Testis (tissue), 5 donors: ENCODE measurements at places on chromosomes 6 and 20. TPM values are rescaled to one million over a fixed set of nuclear protein-coding genes. Genes with fewer than 3 reads are reported as not detected.

Gene MAPK13
- 109 TPM for polyA plus RNA-seq

- H3K36me3 ChIP-seq = no peaks in the 10 kb centered on the region
- no peak for DNase-seq
- no peaks in the 10 kb centered on the region for H3K27me3 ChIP-seq
Measured at GRCh38 chr6:34304164-34304563, 55.4 kb upstream of the SMIM29 start.

DNA sequence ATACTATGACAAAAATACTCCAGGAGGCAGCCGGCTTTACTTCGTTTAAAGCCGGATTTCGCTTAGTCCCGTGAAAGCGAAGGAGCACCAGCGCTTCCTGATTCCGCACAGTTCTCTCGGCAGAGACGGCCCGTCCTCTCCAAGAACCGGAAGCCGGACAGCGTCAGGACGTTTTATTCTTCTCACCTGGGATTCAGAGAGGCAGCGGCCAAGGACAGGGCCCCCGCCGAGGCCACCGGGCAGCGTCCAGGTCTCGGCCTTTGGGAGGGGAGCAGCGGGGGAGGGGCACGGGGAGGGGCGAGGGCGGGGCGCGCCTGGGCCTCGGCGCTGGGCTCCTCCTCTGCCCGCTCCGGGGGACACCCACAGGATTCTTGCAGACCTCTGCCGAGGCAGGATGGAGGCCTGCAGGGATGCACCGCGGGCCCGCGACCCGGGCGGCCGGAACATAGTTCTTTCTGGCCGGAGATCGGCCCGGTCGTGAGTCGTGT lies 2.8 kb upstream of the DIDO1 start:
- no peaks in the 10 kb centered on the region for H3K36me3 ChIP-seq
- no peaks in the 10 kb centered on the region for H3K27me3 ChIP-seq
- H3K4me1 ChIP-seq = peaks cover 38% of the 10 kb centered on the region
- peak; percentile 82 for DNase-seq
- peak overlapping the region; percentile 64 for H3K4me3 ChIP-seq

- H3K27ac ChIP-seq = no peak overlapping the region
- H3K36me3 ChIP-seq = no peaks in the 10 kb centered on the region
- no peak for DNase-seq
- H3K4me3 ChIP-seq = no peak overlapping the region
- H3K4me1 ChIP-seq = no peaks in the 10 kb centered on the region
Measured at GRCh38 chr20:25464501-25465242, 57.2 kb downstream of the GINS1 start.

DNA sequence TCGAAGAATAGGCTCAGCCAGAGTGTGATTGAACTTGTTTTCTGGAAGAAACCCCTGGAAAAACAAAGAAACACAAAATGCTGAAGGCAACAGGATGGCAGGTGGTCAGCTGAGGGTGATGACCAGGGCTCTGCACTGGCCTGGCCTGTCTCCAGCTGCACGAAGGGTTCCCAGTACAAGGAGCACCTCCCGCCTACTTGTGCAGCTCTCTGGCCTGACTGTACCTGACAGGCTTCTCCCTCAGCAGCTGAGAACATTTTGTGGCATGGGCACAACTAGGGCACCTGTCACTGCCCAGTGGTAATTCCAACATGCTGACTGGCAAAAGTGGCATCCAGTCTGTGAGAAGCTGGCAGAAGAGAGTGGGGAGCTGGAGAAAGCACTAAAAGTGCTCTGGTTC lies 38.8 kb upstream of the EMILIN3 start:
- H3K27ac ChIP-seq = no peak overlapping the region
- DNase-seq = no peak
- no peaks in the 10 kb centered on the region for H3K27me3 ChIP-seq
- no peaks in the 10 kb centered on the region for H3K36me3 ChIP-seq
- no peak overlapping the region for H3K4me3 ChIP-seq
- peaks cover 17% of the 10 kb centered on the region for H3K4me1 ChIP-seq

DNA sequence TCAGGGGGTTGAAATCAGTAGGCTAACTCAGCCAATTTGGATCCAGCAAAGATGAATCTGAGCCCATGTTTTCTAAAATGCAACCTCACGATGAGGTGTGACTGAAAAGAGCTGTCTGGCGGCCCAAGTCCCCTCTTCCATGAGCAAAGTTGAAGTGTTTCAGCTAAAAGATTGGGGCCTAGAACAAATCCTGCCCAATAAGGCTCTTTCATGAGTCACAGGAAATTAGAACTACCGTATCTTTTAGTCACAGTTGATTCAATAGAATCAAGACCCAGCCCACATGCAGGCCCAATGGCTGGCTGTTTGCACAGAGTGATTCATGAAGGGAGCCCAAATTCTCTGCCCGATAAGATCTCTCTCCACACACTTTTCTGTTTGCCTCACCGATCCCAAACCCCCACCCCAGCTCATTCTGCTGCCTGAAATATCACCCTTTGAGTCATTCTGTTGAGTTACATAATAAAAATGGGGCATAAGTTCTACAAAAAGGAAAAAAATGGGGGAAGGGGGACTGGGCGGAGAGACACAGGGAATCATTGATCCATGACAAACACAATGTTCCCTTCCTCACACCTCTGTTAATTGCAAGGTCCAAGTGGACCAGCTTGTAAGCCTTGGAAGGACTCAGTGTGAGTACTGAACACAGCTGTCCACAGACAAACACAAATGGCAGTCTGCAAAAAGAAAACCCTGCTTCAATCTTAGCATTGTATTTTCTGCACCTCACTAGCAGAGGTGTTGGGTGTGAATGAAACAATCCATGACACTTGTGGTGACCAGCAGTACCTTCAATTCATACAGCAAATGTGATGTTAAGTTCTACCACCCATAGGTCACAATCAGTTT lies 13.8 kb downstream of the FOXQ1 start:
- H3K36me3 ChIP-seq = no peaks in the 10 kb centered on the region
- no peaks in the 10 kb centered on the region for H3K4me1 ChIP-seq
- DNase-seq = no peak
- no peaks in the 10 kb centered on the region for H3K27me3 ChIP-seq
- no peak overlapping the region for H3K27ac ChIP-seq

- no peak overlapping the region for H3K4me3 ChIP-seq
- no peak for DNase-seq
- H3K27me3 ChIP-seq = no peaks in the 10 kb centered on the region
- no peak overlapping the region for H3K27ac ChIP-seq
- no peaks in the 10 kb centered on the region for H3K4me1 ChIP-seq
- H3K36me3 ChIP-seq = no peaks in the 10 kb centered on the region
Measured at GRCh38 chr6:47288267-47289090, 21.2 kb downstream of the TNFRSF21 start.

Gene TGM3
- 4.9 TPM for polyA plus RNA-seq

Gene FOXA2
- polyA plus RNA-seq = 0.54 TPM

DNA sequence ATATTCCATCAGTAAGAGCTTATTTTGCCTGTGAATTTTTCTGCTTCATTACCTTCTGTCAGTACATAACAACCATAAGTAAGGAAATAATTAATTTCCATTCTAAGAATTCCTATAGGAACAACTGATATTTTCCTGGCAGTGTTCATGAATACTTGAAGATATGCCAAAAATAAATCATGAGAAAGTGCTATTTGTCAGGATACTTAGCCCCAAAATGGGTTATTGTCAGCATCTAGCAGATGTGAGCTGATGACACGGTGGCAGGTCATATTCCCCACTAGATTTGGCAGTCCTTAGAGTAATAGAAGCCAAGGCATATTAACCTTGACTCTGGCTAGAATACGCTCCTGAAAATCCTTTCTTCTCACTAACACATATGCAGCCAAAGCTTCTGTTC lies 43.2 kb upstream of the CRISP1 start:
- H3K36me3 ChIP-seq = no peaks in the 10 kb centered on the region
- no peak overlapping the region for H3K27ac ChIP-seq
- no peaks in the 10 kb centered on the region for H3K27me3 ChIP-seq
- H3K4me3 ChIP-seq = no peak overlapping the region

Gene DLL1
- polyA plus RNA-seq = 2.8 TPM

DNA sequence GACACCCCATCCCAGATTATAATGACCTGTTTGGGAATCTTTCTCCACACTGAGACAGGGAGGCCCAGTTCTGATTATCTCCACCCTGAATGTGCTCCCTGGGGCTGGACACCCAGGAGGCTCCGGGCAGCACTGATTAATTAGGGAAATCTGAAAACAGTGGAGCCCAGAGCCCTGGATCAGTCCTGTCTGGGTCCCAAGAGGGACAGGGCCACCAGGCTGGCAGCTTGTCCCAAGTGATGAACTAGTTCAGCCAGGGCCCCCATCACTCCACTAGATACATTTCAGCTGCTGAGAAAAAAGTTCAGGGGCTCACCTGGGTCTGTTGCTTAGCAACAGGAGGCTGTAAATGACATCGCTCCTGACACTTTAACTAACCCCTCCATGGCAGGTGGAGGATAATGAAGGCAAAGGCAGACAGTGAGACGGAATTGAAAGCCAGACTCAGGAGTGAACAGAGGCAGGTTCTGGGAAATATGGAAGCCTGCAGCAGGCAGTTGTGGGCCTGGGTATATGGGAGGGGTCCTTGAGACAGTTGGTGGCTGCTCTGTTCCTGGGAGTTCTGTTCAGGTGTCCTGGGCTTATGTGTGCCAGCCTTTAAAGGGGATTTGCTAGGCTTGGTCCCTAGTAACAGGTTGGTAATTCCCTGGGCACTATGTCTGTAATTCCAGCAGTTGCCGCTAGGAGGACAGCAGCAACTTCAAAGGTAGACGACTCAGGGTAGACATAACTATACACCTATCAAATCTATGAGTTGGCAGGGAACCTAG lies 78.3 kb upstream of the CTNNBL1 start:
- H3K36me3 ChIP-seq = no peaks in the 10 kb centered on the region
- H3K27me3 ChIP-seq = no peaks in the 10 kb centered on the region
- H3K4me1 ChIP-seq = no peaks in the 10 kb centered on the region
- DNase-seq = peak; percentile 79
- no peak overlapping the region for H3K4me3 ChIP-seq

DNA sequence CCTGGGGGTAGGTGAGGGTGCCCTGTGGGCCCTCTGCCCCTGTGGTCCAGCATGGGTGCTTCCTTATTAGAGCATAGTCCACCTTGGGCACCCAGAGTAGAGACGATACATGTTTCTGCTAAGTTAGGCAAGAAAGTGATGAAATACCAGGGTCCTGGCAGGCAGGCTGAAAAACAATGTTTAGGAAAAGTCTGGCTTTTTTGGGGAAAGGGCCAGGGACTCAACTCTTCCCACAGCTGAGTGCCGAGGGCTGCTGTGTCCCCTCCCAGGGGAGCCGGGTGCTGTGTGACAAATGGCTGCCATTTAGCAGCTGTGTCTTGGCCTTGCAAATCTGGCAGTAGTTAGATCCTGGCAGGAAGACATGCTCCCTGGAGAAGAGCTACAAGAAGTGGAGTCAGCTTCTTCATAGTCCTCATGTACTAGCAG lies 61.5 kb downstream of the RREB1 start:
- no peak overlapping the region for H3K27ac ChIP-seq
- DNase-seq = no peak
- no peaks in the 10 kb centered on the region for H3K36me3 ChIP-seq

- H3K27me3 ChIP-seq = no peaks in the 10 kb centered on the region
- peaks cover 5% of the 10 kb centered on the region for H3K4me1 ChIP-seq
- no peak overlapping the region for H3K4me3 ChIP-seq
- no peaks in the 10 kb centered on the region for H3K36me3 ChIP-seq
- DNase-seq = no peak
- no peak overlapping the region for H3K27ac ChIP-seq
Measured at GRCh38 chr6:169996378-169997051, 245.1 kb downstream of the ERMARD start.

Gene PRL
- polyA plus RNA-seq = 2.4 TPM

DNA sequence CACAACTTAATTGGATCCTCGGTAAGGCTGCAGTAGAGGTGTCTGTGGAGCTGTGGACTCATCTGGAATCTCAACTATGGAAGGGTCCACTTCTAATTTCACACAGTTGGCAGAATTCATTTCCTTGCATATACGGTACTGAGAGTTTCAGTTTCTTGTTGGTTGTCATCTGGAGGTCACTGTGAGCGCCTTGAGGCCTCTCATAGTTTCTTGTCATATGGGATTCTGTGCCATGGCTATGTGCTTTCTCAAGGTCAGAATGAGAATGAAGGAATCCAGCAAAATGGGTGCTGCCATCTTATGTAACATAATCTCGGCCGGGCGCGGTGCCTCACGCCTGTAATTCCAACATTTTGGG lies 298.2 kb downstream of the DOK5 start:
- no peaks in the 10 kb centered on the region for H3K4me1 ChIP-seq
- no peak for DNase-seq
- no peaks in the 10 kb centered on the region for H3K36me3 ChIP-seq

Gene TFAP2C
- 1.4 TPM for polyA plus RNA-seq

GRCh38 chr6:132978685-132979084 lies 164.3 kb downstream of the RPS12 start:
- no peaks in the 10 kb centered on the region for H3K36me3 ChIP-seq
- H3K27ac ChIP-seq = no peak overlapping the region
- H3K4me3 ChIP-seq = no peak overlapping the region
- H3K4me1 ChIP-seq = no peaks in the 10 kb centered on the region

DNA sequence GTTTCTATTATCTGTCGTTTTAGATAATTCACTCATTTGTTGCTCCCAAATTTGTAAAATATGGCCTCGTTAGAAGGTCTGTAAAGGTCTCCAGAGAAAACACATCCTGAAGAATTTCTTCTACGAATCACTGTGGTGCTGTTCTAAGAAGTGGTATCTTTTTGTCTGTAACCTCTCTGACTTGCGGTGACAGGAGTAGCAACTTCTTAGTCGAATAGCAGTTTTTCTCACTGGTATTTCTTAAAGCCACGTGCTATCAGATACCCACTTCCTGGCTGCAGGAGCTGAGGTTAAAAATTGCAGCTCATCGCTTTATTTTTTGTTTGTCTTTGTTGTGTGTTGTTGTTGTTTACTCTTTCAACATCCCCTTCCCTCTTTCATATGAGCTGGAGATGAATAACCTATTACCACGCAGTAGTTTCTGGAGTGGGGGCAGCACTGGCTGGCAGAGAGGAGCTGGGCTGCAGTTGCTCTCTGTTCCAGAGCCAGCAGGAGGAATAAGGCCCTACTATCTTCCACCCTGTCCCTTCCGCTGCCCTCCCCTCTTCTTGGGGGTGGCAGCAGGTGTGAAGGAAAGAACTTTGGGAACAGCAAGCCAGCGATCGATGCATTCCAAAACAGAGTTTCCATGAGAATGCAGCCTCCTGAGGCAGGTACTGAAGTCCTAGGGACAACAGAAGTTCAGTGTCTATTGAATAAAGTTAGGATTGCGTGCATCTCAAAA lies 64.7 kb downstream of the C6orf118 start:
- no peaks in the 10 kb centered on the region for H3K36me3 ChIP-seq
- no peak overlapping the region for H3K27ac ChIP-seq
- DNase-seq = no peak
- no peaks in the 10 kb centered on the region for H3K4me1 ChIP-seq
- H3K4me3 ChIP-seq = no peak overlapping the region

- no peaks in the 10 kb centered on the region for H3K36me3 ChIP-seq
- H3K27me3 ChIP-seq = no peaks in the 10 kb centered on the region
- H3K4me3 ChIP-seq = no peak overlapping the region
- H3K27ac ChIP-seq = no peak overlapping the region
- no peaks in the 10 kb centered on the region for H3K4me1 ChIP-seq
Measured at GRCh38 chr6:74410630-74411029, 714.6 kb downstream of the CD109 start.

GRCh38 chr20:61765081-61765870 lies 300.4 kb downstream of the TAF4 start:
- no peaks in the 10 kb centered on the region for H3K27me3 ChIP-seq
- H3K4me3 ChIP-seq = no peak overlapping the region
- no peak overlapping the region for H3K27ac ChIP-seq
- no peak for DNase-seq
- H3K4me1 ChIP-seq = peaks cover 7% of the 10 kb centered on the region
- no peaks in the 10 kb centered on the region for H3K36me3 ChIP-seq
